Activated naive CD4-positive, alpha-beta T cell treated with anti-CD3 and anti-CD28 coated beads for 36 hours (primary cell): ENCODE measurements at places on chromosomes 12 and 14.
A peak's percentile ranks its signal among the peaks of the same experiment; 100 is the strongest.

DNA sequence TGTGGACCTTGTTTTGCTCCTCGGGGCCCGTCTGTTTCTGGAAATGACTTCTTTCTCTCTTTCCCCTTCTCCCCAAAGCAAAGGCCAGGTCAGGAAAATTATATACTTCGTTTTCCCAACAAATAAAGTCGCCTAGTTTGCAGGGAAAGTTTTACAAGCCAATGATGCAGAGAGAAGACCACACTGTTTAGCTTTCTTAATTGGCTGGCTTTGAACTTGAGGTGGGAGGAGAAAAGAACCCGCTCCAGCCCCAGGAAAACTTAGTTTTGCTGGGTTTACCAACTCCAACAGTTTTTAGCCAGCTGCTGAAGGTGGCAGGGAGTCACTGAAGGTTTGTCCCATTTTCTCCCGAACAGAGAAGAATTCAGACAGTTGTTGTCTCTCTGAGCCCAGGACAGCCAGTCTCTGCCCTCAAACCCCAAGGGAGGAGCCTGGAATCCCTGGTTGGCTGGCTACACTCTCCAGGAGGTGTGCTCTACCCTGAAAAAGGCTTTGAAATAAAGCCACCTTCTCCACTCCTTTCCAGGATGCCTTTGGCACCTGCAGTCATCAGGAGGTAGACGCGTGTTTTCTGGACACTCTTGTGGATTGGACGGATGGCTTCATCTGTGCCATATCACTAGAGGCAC, 24.8 kb downstream of the BCL11B start:
- peak; percentile 49 for DNase-seq

GRCh38 chr12:95205016-95205624, 12.1 kb downstream of the FGD6 start:
- no peak for DNase-seq

DNA sequence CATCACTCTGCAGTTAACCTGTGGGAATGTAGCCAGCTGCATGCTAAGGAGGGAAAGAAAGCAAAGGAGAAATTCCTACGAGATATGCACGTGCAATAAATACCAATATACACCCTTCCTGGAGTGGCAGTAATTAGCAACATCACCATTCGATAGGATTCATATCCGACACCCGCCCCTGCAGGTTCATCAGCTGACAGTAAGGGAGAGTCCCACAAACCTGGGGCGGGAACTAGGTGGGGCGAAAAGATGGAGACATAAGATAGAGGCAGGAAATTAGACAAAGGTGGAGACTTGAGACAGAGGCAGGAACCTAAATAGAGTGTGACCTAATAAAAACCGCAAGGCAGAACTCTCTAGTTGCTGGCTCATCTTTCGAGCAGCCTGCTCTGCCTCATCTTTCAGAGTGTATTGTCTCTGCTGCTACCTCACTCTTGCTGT, 51.6 kb downstream of the PLEKHG3 start:
- DNase-seq: peak; percentile 42

DNA sequence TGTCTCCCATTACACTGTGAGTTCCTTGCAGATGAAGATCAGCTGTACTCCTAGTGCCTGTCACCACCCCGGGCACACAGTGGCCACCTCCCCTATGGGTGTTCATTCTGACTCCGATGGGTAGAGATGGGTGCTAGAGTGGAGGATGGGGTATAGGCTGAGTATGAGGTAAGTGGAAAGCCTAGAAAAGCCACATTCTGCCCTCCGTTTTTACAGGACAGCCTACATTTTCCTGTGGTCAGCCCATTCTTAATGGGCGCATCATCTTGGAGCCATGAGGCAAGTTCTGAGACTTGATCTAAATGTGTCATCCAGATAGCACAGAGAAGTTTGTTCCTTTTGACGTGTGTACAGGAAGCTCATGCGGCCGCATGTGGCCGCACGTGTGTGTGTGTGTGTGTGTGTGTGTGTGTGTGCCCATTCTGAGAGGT, 166.7 kb upstream of the HIF1A start:
- DNase-seq: no peak

- no peak for DNase-seq
These were observed 4.1 kb upstream of the CLEC4D start for GRCh38 chr12:8508910-8509841.

DNA sequence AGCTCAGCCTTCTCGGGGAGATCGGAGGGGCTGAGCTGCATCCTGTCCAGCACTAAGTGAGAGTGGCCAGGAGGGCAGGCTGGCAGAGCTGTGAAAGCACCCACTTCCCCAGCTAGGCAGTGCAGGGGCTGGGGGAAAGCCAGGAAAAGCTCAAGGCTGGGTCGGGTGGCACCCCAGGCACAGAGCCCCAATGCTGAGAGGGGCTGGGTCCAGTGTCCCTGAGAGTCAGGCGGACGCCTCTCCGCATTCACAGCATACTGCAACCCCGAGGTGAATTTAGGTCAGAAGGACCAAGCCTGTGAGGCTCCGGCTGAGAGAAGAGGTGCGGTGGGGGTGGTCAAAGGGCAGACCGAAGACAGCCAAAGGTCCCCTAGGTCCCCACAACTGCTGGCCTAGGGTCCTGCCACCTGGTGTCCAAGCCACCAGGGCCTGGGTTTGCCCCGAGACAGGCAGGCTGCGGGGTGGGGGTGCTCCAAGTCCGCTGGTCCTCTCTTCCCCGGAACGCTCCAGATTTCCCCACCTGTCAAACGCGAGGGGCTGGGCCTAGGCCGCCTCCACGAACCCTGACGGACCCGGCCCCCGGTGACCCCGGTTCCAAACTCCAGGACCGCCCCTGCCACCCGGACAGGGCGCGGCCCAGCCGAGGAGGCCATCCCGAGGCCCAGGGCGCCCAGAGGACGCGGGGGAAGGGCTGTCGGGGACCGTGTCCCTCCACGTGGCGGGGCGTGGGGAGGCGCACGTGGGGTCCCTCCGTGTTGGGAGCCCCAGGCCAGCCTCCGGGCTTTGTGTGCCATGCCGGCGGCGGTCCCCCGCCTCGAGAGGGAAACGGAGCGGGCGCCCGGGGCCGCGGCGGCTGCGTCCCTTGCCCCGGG, 527 bp downstream of the CAMKK2 start:
- DNase-seq: peak; percentile 23

- no peak for DNase-seq
These were observed 17.1 kb upstream of the SERPINA1 start for GRCh38 chr14:94405486-94405885.

DNA sequence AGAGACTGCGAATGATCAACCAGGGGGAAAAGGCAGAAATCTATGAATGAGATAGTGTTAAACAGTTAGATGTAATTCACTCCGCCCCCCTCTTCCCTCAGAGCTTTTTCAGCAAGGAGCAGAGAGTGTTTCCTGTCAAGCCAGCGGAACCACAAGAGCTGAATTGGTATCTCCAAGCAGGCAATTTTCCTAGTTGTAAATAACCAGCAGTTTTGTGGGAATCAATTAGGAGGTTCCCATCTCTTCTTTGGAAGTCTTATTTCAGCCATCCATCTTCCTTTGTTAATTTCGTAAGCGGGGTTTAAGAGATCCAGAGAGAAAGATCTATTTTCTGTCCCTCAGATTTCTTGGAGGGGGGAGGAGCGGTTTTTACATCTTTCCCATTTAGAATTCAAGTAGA, 178.0 kb downstream of the FOXN3 start:
- no peak for DNase-seq

- DNase-seq: no peak
These were observed 180.9 kb downstream of the RPS29 start for GRCh38 chr14:49405291-49405690.

GRCh38 chr14:68397371-68397811, 395.5 kb downstream of the ZFP36L1 start:
- no peak for DNase-seq

- DNase-seq: peak; percentile 63
These were observed 9.3 kb upstream of the HDAC7 start for GRCh38 chr12:47828976-47829482.

DNA sequence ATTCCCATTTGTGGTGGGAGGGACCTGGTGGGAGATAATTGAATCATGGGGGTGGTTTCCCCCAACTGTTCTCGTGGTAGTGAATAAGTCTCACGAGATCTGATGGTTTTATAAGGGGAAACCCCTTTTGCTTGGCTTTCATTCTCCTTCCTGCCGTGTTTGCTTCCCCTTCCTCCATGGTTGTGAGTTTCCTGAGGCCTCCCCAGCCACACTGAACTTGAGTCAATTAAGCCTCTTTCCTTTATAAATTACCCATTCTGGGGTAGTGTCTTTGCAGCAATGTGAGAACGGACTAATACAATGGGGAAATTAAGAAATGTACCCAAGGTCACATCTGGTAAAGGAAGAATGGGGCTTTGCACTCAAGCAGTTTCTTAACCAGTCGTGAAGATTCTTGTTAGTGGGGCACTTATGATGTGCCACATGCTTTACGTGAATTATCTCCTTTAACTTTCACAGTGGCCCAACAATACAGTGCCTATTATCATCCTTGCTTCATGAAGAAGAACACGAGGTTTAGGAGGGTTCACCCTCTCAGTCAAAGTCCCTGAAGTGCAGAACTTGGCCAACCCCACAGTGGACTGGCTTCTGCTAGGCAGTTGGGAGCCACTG, 234.3 kb downstream of the EFCAB11 start:
- peak; percentile 59 for DNase-seq

DNA sequence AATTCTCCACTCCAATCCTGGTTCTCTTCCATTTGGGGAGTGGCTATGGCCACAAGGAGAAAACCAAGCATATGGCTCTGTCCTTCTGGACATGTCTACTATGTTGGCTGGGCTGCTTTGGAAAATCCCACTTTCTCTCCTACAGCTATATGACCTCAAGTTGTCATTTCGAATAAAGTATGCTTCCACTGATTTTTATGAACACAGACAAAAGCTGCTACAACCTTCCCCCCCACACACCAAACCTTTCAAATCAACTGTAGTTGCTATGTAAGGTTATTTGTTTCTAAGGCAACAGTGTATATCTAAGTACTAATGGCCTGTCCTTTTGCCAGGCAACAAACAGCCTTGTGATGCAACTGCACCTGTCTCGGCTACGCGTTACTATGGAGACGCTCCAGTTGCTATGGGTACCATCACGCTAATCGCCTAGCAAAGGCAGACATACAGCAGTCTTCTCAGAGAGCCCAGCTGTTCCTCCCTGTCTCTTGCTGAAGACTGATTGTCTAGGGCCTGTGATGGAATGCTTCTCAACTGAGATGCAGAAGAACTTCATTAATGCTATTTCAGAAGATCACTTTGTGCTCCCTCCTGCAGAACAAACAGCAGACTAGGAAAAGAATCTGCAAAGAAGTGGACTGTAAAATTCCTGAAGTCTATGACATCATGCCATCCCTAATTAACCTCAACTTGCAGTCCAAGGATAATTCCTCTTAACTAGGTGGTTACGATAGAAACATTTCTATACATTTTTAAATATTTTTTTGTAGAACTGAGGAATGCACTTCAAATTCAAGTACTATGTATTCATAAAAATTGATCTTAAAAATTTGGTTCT, 67.6 kb downstream of the FOXN3 start:
- no peak for DNase-seq

- no peak for DNase-seq
These were observed 249.4 kb downstream of the ZFP36L1 start for GRCh38 chr14:68543516-68543915.

GRCh38 chr12:79406993-79407392, 283.8 kb downstream of the PAWR start:
- DNase-seq: no peak

GRCh38 chr14:102320033-102320660, 601 bp downstream of the ZNF839 start:
- peak; percentile 31 for DNase-seq
